ENCODE measurements at places on chromosomes 16 and 17.

GRCh38 chr17:17455173-17455572 lies 21.6 kb upstream of the MED9 start:
- DNase-seq, result no peak

DNA sequence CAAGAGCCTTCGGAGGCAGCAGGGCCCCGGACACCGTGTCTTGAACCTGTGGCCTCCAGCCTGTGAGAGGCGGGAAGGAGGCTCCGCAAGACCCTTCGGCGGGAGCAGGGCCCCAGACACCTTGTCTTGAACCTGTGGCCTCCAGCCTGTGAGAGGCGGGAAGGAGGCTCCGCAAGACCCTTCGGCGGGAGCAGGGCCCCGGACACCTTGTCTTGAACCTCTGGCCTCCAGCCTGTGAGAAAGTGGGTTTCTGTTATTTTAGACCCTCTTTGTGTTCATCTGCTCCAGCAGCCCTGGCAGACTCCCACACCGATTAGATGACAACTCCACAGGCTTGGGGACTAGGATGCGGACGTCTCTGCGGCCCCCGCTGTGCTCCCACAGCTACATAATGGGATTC lies 30.0 kb downstream of the FBXO31 start:
- no peak for DNase-seq

- no peak for DNase-seq
Observed at GRCh38 chr16:3460121-3460520, 16.6 kb downstream of the NAA60 start.

DNA sequence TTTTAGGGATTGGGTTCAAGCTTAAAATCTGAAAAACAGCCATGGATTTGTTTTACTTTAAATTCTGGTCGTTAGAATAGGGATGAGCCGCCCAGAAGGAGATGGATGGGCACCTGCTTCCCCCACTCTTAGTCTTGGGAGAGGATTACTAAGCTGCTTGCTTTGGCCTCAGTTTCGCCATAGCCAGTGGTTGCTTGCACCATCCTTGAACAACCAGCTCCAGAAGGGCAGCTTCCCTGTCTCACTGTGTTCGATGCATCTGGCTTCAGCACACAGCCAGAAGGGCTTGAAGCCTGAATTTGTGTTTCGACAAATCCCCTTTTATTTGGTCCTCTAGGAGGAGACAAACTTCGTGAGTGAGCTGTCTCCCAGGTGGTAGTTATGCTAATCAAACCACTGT lies 7.1 kb downstream of the CYB5D2 start:
- DNase-seq, result no peak

GRCh38 chr16:2664574-2664982 lies 17.7 kb upstream of the KCTD5 start:
- DNase-seq, result no peak

GRCh38 chr16:85293904-85294642 lies 181.8 kb upstream of the CIBAR2 start:
- DNase-seq, result no peak

DNA sequence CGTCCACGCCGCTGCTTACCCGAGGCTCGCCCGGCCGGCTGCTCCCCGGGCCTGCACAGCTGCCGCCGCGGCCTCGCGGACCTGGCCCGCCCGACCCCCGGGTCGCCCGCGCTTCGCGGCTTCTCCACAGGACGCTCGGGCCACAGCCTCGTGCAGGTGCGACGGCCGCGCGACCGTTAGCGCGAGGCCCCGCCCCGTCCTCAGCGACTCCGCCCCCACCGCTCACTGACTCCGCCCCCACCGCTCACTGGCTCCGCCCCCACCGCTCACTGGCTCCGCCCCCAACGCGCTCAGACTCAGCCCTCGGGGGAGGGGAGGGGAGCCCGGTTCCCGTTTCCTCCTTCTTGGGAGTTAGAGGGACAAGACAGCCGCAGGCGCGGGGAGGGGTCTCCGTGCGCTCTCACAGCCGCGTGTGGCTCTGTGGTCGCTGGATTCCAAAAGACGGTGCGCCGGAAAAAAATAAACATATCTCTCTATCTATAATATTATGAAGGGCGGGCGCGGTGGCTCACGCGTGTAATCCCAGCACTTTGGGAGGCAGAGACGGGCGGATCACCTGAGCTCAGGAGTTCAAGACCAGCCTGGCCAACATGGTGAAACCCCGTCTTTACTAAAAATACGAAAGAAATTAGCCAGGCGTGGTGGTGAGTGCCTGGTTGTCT lies at the start of gene MEIOB:
TSS of gene MEIOB (minus strand) at position 191 of the 662 bp plus-strand sequence. CDS start 3,989 bp downstream, outside the sequence.
- no peak for DNase-seq

DNA sequence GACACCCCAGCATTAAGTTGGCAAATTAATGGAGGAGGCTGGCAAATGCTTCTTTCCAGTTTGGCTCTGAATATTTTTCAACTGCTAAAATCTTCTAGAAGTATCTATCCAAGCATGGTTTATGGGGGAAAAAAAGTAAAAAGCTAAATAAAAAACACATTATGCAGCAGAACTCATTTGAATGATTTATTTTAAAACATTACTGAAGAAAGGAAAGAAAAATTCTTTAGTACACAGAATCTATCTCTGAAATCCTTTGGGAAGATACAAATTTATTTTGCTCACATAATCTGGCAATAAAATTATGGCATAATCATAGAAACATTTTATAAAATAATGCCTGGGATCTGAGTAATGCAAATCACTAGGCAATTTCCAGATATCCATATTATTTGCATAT lies 328.1 kb upstream of the MON1B start:
- no peak for DNase-seq

- no peak for DNase-seq
Observed at GRCh38 chr17:57295526-57296023, 39.3 kb downstream of the MSI2 start.
